ENCODE measurements at places on chromosomes 1 and 21.

DNA sequence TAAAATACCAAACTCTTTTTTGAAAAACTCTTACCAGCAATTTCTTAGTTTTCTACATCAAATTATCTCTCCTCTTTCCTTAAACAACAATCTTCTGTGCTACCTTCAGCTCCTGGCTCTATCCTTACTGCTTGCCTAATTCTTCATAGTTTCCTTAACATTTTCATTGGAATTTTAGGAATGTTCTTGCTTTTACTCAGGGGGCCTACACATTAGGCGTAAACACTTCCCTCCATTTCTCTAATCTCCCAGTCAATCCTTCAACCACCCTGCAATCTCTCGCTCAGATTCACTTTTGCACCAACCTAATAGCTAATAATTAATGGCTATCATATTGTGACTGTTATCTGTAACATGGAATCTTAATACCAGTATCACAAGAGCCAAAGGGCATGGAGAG is 50.1 kb downstream of the ADAMTS5 start:
- no peak for DNase-seq

DNA sequence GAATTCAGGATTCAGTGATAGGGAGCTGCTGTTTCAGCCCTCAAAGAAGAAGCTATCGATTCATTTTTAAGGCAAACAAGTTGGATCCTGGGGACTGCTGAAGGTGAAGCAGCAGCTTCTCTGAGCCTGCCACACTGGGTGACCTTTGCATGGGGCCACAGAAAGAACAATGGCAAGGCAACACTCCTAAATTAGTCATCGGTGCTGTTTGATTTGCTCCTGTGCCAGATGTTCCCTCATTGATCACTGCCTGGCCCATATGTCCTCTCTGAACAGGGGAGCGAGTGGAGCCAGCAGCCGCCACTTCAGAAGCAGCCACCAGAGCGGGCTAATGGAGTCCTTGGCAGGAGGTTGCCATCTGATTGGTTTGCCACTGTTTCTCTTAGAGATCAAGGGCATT is 391.5 kb downstream of the NTNG1 start:
- DNase-seq: no peak

GRCh38 chr21:42056468-42056867 is 14.6 kb upstream of the UMODL1 start:
- DNase-seq: no peak

GRCh38 chr1:228270032-228270431 is 62.2 kb downstream of the OBSCN start:
- DNase-seq: peak; percentile 30

DNA sequence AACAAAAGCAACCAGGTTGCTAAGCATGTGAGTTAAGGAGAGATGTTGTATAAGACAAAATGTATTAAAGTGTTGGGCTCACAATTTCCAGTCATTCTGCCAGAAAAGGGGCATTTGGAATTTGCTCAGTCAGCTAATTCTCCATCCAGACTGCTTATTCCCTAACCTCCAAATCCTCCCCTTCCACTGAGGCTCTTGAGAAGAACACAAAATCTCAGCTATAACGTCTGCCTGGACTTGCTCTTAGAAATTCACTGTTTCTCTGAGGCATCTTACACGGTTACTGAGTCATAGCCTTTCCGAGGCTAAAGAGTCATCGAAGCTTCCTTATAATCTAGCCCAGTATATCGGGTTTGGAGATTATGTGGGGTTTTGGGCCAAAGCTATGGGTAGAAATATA is 548.2 kb upstream of the ADGRL4 start:
- DNase-seq: peak; percentile 4

DNA sequence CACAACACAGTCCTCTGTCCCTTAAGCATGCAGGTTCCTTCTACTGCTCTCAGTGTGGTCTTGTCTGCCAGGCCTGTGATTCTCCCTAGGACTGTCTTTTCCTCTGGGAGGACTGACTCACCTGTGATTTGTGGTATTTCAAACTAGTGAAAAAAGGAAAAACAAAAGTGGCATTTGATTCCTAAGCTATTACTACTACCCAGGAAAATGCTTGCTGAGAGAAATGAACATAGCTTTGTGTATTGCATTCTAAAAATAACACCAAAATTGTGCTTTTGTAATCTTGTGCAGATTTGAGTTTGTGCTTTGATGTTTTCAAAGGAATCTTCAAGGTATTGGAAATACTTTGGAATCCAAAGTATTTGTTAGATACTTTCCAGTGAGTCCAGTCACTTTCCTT is 57.0 kb downstream of the GPR161 start:
- peak; percentile 80 for DNase-seq

DNA sequence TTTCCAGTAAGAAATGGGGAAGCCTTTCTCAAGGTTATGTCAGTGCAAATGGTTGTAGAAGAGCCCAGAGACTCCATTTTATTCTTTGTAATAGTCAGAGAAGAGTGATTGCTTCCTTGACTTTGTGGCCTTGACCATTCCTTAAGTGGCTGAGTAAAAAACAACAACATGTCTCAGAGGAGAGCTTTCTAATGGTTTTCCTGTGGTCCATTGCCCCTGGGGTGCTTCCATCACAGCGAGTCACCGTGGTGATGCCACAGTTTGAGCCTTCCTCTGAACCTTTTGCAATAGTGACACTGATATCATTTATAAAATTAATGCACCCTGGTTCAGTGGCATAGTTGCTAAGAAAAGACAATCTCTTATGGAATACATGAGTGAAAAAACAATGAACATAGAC is 38.6 kb downstream of the PAPPA2 start:
- peak; percentile 5 for DNase-seq

- DNase-seq: peak; percentile 83
These were observed 689.6 kb downstream of the USP25 start for GRCh38 chr21:16419188-16419921.

DNA sequence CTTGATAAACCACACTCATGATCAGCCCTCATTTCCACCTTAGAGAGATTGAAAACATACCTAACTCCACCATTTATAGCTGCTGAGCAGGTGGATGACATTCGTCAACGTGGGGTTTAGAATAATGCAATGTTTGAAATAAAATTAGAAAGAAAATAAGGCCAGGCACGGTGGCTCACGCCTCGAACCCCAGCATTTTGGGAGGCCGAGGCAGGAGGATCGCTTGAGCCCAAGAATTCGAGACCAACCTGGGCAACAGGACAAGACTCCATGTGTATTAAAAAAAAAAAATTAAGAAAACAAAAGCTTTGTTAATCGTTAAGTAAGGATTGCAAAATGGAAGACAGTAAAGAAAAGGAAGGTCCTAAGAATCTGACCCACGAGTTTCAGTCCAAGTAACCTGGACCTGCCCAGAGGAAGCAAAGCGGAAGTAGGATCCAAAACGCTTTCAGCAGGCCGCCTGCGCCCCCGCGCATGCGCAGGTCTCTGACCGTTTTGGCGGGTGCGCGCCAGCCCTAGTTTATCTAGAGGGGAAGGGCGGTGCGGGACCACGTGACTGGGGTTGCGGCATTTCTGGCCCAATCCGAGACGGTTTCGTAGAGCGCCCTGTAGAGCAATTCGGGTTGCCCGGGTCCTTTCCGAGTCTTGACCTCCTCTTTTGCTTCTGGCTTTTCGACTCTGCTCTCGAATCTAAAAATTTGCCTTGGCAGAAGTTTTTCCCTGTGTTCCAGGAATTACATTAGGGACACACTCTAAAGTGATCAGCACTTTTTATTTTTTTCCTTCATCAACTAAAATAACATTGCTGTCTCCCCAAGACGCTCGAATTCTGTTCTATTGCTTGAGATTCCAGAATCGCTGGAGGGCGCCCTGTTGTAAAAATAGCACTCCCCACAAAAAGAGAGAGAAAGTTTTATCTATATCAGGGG is 22.5 kb downstream of the ANP32E start:
- DNase-seq: peak; percentile 94
